ENCODE measurements at places on chromosomes 6 and 20.

DNA sequence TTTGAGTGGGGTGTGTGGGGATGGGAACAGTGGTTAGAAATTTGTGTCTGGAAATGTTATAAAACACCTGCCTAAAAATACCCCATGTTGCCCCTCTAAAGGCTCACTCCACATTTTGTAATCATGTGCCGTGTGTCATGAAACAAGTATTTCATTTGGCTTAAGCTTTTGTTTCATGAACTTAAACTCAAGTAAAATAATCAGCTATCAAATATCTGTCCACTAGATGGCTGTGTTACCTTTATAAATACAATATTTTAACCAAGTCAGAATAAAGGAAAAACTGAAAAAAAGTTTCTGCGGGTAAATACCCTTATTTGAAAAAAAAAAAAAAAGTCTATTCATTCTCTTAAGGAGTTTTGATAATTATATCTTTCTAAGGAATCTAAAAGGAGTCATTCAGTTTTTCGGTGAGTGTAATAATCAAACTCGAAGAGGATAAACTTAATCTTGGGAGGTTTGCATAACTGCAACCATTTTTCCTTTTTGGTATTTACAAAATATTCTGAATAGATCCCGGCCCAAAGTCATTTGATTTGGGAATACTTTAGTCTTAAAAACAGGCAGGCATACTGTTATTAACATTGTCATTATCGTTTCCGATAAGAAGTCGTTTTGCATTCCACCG is 29.9 kb upstream of the MTRF1L start:
- no peak for DNase-seq

- DNase-seq: no peak
These were observed at the start of gene MYBL2 for GRCh38 chr20:43666376-43667328. Gene MYBL2 (plus strand): TSS chr20:43667114. CDS start chr20:43667284, 170 bp downstream.

DNA sequence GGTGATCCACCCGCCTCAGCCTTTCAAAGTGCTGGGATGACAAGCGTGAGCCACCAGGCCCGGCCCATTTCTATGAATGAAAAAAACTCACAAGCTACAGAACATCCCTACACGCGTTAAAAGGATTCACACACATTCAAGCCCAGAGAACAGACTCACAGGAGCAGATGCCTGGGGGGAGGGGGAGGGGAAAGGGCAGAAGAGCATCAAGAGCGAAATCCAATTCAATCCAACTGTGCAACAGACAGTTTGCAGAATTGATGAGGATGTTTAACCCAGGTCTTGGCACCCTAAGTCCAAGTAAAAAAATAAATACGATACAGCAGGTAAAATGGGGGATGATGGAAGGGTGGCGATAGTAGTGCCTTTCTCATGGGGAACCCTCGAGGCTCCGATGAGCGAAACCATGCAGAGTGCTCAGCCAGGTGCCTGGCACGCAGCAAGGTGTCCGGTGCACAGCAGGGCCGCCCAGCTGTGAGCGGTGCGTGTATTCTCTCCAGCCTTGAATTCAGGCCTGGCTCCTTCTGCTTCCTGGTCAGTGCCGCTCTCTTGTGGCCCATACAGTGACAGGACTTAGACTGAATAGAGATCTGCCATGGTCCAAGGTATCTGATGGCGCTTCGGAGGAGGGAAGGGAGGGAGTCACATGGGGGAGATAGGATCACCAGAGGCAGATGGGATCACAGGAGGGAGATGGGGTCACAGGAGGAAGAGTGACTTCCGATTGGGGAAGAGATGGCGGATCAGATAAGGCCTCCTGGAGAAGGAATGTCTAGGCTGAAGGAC is 35.4 kb upstream of the ANGPT4 start:
- no peak for DNase-seq

GRCh38 chr6:152313542-152314482 is 323.4 kb downstream of the SYNE1 start:
- DNase-seq: no peak

- no peak for DNase-seq
These were observed 37.3 kb downstream of the BLTP3A start for GRCh38 chr6:34829137-34829536.

- DNase-seq: no peak
These were observed 89.4 kb downstream of the PLG start for GRCh38 chr6:160791459-160791858.

GRCh38 chr6:13515912-13516311 is 28.5 kb upstream of the GFOD1 start:
- DNase-seq: no peak

GRCh38 chr6:144284478-144284782 is 705 bp upstream of the UTRN start:
- no peak for DNase-seq

DNA sequence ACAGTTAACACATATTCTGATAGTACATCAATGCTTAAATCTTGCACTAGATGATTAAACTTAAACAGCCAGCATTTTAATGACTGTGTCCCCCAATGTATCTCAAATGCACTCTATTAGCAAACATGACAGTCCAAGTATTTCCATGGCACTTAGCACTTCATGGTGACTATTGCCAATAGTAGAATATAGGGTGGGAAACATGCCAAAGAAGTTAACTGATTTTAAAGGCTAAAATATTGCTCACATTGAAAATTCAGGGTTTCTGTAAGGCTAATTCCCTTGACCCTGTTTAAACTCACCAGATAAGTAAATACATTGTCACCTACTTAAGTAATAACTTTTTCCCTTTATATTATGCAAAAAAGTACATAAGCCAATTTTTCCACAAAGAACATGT is 266.9 kb downstream of the TBC1D32 start:
- no peak for DNase-seq

- DNase-seq: no peak
These were observed 19.2 kb downstream of the PDE7B start for GRCh38 chr6:135870722-135871121.

DNA sequence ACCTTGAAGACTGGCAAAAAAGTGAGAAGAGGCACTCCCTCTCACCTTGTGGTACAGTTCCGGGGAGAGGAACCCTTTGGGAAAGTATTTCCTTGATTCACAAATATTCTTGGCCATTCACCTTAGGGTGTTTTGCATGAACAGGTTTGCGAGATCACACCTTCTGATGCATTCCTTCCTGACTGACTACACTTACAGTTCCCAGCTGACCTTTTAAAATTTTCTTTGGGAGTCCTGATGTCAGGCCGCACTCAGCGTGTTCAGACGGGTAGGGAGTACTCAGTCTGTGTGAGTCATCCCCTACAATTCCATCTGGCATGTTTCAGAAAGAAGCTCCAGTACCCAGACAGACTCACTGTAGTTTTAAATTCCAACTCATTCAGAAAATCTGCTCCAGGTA is 1.7 kb downstream of the ADGRF4 start:
- no peak for DNase-seq
